ENCODE measurements at places on chromosomes 1 and 21.

- no peak for DNase-seq
Measured at GRCh38 chr1:85935234-85935633, 221.3 kb downstream of the COL24A1 start.

DNA sequence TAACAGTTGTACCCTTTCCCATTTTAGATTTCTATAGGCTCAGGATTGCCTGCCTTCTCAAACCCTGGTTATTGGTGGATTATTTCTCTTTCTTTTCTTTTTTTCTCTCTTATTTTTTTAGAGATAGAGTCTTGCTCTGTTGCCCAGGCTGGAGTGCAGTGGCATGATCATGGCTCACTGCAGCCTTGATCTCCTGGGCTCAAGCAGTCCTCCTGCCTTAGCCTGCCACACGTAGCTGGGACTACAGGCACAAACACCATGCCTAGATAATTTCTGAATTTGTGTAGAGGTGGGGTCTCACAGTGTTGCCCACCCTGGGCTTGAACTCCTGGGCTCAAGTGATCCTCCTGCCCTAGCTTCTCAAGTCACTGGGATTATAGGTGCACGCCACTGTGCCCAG lies 58.8 kb downstream of the UCK2 start:
- DNase-seq: no peak

DNA sequence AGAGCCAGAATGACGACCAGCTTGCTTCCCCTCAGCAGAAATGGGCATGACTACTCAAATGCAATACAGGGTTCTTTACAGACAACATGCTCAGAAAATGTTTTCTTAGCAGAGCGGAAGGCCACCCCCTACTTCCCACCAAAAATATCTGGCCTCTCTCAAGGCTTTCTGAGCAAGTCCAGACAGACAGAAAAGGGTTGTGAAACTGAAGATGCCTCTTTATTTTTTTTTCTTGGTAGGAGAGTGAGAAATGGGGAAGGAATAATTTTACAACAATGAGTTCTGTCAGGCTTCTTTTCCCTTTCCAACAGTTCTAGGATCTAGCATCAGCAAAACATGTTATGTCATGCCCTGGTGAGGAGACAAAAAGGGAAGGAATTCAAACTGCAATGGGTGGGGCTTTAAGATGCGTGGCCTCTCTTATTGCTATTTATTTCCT lies 172.0 kb upstream of the CAMK1G start:
- DNase-seq: no peak

- no peak for DNase-seq
Measured at GRCh38 chr1:89627596-89627962, 5.3 kb upstream of the LRRC8C start.

DNA sequence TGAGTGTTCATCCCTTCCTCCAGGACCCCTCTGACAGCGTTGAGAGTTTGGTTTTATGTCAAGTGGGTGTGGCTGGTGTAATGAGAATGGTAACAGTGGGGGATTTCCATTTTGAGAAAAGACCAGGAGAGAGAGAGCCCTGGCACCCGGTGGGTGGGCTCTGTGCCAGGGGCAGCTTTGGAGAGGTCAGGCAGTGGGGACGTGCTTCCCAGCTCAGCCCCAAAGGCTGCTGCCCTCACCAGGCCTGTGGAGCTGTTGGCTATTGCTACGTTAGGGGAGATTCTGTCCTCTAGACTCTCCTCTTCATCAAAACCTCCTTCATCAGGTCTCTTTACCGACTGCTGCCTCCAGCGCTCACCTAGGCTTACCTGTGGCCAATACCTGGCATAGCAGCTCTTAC lies 176.3 kb downstream of the PTPRU start:
- no peak for DNase-seq

GRCh38 chr1:243580072-243580471 lies 270.0 kb downstream of the AKT3 start:
- no peak for DNase-seq

- DNase-seq: no peak
Measured at GRCh38 chr1:185674201-185674600, 60.0 kb upstream of the HMCN1 start.

GRCh38 chr1:247840818-247841217 lies 878 bp downstream of the OR11L1 start:
- no peak for DNase-seq

DNA sequence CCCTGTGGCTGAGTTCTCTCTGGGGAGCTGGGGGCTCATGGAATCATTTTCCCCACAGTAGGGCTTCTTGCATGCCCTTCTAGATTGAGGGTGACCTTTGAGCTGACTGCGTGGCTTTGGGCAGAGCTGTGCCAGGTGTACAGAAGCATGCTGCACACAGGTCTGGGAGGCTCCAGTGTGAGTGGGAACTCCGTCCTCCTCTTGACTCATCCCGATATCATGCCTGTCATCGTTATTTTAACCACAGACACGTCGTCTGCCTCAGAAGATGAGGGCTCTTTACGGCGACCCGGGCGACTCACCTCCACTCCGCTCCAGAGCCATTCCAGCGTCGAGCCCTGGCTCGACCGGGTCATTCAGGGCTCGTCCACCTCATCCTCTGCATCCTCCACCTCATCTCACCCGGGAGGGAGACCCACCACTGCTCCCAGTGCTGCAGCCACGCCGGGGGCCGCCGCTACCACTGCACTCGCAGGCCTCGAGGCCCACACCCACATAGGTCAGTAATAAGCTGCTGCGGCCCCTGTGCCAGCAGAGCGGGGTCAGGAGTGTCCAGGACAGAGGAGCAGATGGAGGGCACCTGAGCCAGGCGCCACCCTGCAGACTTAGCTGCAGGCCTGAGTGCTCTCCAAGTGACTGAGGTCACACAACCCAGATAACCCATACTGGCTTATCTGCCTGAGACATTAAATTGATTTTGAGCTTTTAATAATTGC lies 39.8 kb downstream of the DIP2A start:
- DNase-seq: peak; percentile 82

DNA sequence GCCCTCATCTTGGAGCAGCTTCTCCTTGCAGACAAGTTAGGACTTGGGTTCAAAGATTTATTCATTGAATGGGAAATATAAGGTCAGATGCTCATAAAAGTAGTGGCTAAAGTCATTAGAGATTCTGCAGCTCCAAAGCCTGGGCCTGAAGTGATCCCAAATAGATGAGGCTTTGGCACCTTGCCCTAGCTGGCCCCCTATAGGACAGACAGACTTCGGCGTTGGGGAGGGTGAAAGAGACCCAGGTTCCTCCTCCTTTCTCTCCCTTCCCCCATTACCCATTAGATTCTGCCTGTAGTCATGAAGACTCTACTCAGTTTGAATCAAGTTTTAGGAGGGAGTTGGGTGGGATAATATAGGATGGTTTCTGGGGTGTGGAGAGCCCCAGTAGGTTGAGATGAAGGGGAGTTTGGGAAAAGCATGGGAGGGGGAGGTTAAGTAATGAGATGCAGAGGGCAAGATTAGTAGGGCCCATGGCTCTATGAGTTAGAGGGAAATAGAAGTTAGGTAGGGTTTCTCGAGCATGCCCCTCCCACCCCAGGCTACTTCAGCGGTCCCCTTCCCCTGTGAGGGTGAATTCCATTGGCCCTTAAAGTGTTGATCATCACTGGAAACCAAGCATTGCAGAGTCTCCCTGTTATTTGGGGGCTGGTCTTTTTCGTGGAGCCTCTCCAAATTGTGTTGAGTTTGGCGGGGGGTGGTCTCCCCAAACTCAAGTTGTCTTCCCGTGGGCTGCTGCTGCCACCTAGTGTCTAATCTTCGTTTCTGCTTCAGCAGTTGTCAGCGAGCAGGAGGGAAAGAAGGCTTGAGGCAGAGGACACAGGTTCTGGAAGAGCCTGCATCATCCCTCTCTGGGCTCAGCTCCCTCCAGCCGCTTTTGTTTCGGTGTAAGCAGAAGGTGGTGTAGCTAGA lies 2.1 kb upstream of the AHDC1 start:
- no peak for DNase-seq

DNA sequence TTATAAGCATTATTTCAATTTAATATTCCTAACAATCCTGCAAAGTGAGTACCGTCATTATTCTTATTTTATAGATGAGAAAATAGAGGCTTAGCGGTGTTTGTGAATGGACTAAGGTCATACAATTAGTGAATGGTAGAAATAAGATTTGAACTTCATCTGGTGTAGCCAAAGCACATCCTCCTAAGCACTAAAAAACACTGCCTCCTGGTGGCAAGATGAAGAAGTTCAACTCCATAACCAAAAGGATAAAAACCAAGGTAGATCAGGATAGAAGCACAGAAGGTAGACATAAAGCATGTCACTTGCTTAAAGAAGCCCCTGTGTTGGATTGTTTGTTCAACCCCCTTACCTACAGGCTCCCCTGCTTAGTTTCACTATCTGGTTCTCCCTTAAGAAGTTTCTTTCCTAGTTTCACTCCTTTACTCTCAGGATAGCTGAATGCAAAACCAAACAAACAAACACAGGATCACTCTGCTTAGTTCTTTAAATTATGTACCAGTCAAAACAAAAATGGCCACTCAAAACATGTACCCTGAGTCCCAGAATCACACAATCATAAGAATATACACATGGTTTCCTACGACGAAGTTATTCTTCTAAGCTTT lies 12.7 kb upstream of the AIM2 start:
- DNase-seq: no peak

- no peak for DNase-seq
Measured at GRCh38 chr1:91201176-91201575, 179.3 kb upstream of the ZNF644 start.

DNA sequence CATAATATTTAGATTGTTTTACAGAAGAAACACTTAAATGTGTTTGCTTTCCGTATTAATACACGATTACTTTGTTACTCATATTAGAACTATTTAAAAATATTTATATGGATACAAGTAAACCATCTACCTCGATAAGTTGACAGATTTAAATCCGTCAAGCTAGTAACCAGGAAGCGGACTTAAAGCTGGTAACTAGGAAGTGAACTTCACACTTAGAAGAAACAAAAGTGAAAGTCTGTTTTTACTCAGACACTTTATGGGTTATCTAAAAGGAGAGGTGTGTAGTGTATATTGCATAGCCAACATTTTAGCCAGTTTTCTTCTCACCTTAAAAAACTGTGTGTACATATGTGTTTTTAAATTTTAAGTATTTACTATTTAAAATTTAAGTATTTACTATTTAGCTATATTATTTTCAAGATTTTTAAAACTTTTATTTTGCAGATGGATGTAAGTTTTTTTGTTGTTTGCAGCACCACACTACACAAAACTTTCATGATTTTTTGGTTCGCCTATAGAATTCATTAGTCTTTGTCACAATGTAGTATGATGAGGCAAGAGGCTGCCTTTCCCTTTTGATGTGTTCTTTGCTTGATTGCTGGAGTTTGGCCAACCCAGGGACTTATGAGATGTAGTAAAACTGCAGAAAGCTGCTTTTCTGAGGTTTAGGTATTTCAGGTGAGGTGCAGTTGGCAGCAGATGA lies 2.7 kb downstream of the USP25 start:
- peak; percentile 25 for DNase-seq

DNA sequence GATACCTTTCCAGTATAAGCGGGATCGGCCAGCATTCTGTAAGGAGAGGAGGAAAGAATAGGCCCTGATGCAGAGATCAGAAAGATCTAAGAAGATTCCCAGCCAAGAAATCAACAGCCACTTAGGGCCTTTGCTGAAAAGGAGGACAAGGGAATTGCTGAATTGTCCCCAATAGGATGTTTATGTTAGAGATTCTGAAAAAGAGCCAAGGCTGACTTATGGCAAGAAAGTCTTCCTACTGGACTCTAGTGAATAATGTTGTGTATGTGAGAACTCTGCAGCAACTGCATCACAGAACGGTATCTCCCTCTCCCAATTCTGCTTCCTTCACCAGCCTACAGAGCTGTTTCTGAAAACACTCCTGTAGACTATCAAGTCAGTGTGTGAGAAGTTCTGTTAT lies 298.0 kb upstream of the CXADR start:
- no peak for DNase-seq

DNA sequence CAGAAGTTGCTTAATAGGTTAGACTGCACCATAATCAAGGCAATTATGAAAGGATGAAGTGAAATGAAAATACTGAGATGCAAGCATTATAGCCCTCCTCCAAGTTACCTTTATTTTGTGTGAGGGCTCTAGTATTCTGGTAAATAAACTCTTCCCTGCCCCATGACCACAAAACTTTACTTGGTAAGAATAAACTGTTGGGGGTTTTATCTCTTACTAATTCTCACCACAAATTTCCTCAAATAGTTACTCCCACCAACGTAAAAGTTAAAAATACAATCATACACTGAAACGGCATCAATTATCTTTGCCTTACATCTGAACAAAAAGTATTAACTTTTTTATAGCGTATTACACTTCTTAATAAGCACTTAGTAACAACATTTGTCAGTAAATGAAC lies 29.5 kb downstream of the C21orf91 start:
- DNase-seq: no peak

GRCh38 chr1:26570287-26570686 lies 40.7 kb downstream of the RPS6KA1 start:
- no peak for DNase-seq

GRCh38 chr1:64744492-64745180 lies at the start of gene RAVER2:
TSS of gene RAVER2 (plus strand) at chr1:64745075. CDS start at chr1:64745173, 98 bp downstream.
- DNase-seq: peak; percentile 68

DNA sequence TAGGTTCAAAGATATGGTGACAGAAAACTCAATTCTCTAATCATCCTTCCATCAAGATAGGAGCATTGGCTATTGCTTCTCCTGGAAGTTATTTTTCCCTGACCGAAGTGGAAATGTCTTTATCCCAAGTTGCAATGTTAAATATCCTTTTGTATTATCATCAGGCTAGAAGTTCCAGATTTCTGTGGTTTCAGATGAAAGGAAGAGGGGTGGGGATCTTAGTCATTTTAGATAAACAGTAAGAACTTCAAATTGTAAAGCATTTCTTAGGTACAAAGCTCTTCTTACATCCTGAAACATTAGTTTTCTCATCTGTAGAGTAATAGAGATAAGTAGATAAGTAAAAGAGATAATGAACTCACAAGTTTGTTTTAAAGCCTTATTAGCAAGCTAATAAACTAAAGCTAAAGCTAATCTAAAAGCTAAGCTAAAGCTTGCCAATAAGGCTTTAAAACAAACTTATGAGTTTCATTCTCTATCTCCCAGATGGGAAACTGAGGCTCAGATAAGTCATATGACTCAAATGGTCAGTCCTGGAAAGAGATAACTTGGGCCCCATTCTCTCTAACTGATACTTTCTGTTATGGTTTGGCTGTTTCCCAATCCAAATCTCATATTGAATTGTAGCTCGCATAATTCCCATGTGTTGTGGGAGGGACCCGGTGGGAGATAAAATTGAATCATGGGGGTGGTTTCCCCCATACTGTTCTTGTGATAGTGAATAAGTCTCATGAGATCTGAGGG lies 99.2 kb upstream of the KCNK2 start:
- DNase-seq: no peak

DNA sequence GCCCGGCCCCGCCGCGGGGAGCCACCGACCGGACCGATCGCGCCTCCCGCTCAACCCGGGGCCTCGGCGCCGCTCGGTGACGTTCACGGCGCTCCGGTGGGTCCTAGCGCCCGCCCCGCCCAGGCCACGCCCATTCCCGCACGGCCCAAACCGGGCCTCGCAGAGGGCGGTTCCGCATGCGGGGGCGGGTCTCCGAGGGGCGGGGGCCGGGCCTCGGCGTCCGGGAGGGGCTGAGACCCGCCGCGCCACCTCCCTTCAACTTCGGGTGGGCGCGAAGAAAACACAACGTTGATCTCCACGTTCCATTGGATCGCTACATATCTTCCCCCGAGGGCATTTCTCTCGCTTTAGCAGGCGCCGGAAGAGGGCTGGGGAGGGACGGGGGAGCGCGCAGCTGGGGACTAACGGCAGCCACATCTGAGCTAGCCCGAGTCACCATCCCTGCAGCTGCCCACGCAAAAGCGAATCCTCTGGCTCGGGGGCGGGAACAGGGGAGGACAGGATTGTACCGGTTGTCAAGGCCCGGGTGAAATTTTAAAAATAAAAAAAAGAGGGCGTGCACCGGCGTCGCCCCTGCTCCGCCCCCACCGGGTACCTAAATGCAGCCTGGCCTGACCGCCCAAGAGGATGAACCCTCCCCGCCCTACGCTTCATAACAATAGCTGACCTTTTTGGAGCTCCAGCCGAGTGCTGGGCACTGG lies at the start of gene MAD2L2:
TSS of gene MAD2L2 (minus strand) at position 78 of the 701 bp plus-strand sequence. CDS start 547 bp downstream, outside the sequence.
- peak; percentile 84 for DNase-seq

Data from H54 (cell line).